ENCODE measurements at places on chromosomes 3 and 15.

GRCh38 chr3:32195995-32196540 is 42.4 kb upstream of the CMTM8 start:
- DNase-seq: no peak

GRCh38 chr15:60798821-60799220 is 319.9 kb upstream of the ICE2 start:
- DNase-seq: peak; percentile 75

- no peak for DNase-seq
Measured at GRCh38 chr15:20345401-20345958, 196.1 kb downstream of the GOLGA6L6 start.

DNA sequence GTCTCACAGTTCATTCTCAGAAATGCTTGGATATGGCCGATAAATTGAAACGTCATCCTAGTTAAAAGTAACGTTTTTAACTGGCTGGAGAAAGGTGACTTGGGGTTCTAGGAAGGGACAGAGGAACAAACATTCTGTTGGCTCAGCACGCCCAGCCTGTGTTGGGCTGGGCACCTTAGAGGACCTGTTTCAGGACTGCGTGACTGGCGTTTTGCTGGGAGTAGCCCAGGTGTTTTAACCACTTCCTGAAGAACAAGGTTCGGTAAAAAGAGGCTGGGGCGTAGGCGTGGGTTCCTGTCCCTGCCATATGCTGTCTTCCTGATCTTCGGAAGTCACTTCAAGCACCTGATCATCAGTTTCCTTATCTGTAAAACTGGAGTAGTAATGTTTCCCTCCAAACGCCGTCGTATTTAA is 1.1 kb upstream of the TLNRD1 start:
- DNase-seq: no peak

- DNase-seq: no peak
Measured at GRCh38 chr3:37210230-37210629, 35.8 kb upstream of the LRRFIP2 start.

Measured in stromal cell of bone marrow (primary cell).